ENCODE measurements at places on chromosomes 2 and 18. TPM values are rescaled to one million over a fixed set of nuclear protein-coding genes. Genes with fewer than 3 reads are reported as not detected.

DNA sequence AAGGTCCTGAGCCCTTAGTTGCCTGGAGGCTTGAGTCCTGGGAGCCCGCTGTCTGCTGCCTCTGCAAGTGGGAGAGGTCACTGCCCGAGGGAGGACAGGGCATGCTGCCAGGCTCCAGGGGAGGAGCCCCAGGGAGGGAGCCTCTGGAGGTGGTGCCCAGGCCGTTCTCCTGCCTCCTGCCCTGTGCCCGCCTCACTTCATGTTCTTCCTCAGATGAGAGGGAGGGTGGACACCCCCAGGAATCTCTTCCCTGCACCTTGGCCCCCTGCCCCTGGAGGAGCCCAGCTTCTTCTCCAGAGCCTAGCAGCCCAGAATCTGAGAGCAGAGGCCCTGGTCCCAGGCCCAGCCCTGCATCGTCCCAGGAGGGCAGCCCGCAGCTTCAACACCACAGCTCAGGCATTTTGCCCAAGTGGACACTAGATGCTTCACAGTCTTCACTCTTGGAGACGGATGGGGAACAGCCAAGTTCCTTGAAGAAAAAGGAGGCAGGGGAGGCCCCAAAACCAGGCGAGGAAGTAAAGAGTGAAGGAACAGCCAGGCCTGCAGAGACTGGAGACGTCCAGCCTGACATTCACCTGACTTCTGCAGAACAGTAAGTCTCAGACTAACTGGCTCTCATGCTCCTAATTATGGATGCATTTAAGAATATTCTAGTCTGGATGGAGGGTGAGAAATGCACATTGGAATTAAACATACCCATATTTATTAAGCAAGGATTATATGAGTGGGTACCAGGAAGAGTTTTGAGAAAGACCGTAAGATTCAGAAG is 12.1 kb downstream of the PSD4 start:
- DNase-seq, result no peak

DNA sequence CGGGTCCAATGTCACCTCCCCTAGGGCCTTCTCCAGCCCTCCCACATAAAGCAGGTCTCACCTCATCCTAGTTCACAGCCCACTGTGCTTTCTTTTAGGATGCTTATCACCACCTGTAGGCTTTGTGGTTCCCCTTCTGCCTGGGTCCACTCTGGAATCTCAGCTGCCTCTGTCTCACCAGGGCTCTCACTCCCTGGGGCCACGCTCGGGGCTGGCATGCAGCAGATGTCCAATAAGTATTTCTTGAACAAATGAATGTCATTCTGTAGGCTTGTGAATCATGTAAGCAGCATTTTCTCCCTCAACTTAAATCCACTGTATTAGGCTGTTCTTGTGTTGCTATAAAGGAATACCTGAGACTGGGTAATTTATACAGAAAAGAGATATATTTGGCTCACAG is 4.3 kb upstream of the SH3BP4 start:
- DNase-seq, result no peak

DNA sequence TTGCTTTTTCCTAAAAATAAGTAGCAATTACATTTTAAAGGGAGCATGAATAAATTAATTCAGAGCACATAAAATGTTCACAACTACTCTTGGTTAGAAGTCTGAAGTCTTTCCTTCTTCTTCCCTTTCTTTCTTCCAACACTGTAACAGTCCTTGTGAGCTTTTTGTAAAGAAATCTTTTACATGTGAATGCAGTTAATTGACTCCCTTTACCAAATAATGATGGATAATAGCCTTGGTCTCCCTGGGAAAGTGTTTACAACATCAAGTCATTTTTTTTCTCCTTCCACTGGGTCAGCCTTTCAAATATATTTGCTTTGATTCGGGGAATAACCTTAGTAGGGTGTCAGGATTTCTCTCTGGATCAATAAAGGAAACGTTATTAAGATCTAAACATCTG is 39.1 kb downstream of the CALCRL start:
- no peak for DNase-seq

GRCh38 chr2:98569197-98569793 is 39.0 kb downstream of the COA5 start:
- no peak for DNase-seq

DNA sequence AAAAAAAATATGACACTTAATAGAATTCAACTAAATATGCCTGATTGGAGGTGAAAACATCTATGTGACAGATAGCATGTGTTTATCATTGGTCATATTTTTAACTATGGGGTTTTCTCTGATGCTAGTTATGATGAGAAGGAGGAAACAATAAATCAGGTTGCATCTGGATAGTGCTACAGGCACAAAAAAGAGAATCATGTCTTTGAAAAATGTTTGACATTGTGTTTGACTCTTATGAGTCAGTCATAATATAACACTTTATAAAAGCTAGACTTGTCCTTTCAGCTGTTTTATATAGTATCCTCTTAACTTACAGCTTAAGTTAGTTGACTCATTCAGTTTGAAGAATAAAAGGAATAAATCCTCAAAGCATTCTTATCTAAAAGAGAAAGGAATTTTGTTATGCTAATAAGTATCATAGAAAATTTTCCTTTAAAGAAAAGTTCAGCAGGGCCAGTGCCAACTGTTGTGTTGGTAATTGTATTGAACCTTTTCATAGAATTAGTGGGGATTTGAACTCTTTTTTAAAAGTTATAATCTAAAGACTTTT is 78.4 kb upstream of the UBXN4 start:
- no peak for DNase-seq

- no peak for DNase-seq
These were observed 70.6 kb downstream of the MBP start for GRCh38 chr18:77061946-77062517.

GRCh38 chr2:182831101-182831500 is 35.3 kb downstream of the FRZB start:
- DNase-seq, result no peak

GRCh38 chr2:188668017-188668680 is 306.0 kb upstream of the COL3A1 start:
- DNase-seq, result no peak

DNA sequence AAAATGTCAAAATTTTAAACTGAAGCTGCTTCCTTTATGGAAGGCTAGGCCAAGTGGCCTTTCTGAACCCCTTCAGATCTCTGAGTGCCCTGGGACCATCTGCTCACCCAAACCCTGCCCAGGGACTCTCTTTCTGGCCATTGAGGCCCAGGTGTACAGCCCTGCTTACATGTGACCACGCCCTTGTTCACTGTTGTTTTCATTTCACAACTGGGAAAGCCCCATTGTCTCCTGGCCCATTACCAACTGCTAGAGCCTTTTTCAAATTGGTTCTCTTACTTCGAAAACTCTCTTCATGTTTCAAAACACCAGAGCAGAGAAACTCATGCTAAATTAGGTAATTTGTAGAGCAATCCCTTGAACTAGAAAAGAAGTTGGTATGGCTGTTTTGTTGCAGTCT is 219.5 kb upstream of the TANK start:
- no peak for DNase-seq

GRCh38 chr18:11982981-11983380 is 1.7 kb downstream of the IMPA2 start:
- DNase-seq, result no peak

DNA sequence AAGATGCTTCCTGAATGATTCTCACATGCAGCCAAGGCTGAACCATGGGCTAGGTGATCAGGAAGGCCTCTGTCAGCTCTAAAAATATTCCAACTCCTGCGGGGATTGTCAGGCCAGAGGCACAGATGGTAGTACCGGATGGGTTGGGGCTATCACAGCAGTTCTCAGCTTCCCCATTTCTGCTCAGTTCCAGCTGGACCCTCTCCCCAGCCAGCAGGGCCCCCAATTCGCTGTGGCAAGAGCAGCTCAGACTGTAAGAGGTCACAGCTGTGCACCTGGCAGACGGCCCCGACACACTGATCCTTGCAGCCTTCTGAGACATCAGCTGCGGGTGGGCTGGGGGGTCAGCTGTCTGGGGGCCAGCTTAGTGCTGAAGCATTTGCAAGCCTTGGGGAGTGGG is 43.6 kb upstream of the TCF7L1 start:
- no peak for DNase-seq

DNA sequence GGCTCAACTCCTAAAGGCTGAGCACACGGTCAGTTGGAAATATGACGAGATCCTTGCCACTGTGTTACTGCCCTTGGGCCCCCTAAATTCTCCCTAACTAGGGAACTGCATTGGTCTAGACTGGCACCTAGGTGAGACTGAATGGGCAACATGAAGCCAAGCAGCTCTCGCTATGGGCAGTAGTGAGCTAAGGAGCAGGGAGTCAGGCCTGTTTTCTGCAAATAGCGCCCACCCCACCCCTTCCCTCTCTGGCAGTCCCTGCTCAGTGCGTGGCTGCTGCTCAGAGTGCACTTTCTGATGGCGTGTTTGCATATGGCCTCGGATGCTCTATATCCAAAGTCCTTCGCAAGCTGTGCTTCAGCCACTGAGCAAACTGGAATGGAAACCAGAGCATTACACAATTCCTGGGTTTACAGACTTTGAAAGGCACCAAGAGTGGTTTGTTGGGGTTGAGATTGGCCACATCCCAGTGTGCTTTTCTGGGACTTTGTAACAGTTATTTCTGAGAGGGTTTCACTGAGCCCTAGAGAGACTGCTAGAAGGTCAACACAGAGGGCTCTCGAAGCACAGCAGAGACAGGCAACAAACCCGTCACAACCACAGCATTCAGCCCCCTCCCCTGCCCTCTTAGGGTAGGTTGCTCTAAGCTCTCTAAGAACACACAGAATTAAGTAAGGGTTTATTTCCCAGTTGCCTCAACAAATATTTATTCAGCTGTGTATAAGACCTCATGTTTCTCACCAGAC is 419.9 kb downstream of the STK39 start:
- DNase-seq, result no peak

Gene CDH20
- 3.6 TPM for polyA plus RNA-seq

Gene UGT1A10
- polyA plus RNA-seq, result not detected

Gene APLF
- polyA plus RNA-seq, result 3.9 TPM

Gene BIN1
- polyA plus RNA-seq, result 128 TPM

Gene ABHD3
- polyA plus RNA-seq, result 19.6 TPM

Gene MOB4
- polyA plus RNA-seq, result 39.7 TPM

Gene DNAH7
- 9.7 TPM for polyA plus RNA-seq

Gene NAT8
- 28.2 TPM for polyA plus RNA-seq

Gene AGFG1
- polyA plus RNA-seq, result 63.1 TPM

Gene PRKAG3
- 0.04 TPM for polyA plus RNA-seq
